AG08395 (cell line): ENCODE measurements at places on chromosomes 6 and 20.

DNA sequence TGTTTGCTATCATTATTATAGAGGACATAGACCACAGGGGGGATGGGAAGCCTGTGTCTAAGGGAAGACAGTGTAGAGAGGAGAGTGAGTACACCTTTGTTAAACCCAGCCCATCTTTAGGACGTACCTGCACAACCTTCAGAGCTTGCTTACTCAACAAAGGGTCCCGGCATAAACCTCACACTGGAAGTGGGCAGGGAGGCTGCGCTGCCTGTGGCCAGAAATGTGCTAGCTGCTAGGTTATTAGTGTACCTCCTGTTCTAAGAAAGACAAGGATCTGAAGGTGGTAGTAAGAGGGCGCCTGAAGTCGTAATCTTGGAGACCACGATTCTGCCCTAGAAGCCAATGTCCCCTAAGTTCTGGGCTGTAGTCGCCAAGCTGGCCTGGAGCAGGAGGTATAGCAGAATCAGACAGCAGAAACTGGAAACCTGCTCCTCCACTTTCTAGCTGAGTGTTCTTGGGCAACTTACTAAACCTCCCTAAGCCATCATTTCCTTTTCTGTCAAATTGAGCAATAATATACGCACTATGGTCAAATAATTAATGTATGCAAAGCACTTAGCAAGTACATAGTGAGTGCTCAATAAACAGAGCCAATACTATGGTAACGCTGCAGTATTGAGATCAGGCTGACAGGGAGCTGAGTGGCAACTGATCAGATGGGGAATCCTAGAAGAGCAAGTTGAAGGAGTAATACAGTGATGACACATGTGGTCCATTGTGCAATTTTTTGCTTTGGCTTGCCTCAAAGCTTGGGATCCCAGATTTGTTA lies 16.8 kb upstream of the AKIRIN2 start:
- peak; percentile 29 for DNase-seq

GRCh38 chr6:36729161-36729524 lies 31.5 kb downstream of the RAB44 start:
- peak; percentile 48 for DNase-seq

DNA sequence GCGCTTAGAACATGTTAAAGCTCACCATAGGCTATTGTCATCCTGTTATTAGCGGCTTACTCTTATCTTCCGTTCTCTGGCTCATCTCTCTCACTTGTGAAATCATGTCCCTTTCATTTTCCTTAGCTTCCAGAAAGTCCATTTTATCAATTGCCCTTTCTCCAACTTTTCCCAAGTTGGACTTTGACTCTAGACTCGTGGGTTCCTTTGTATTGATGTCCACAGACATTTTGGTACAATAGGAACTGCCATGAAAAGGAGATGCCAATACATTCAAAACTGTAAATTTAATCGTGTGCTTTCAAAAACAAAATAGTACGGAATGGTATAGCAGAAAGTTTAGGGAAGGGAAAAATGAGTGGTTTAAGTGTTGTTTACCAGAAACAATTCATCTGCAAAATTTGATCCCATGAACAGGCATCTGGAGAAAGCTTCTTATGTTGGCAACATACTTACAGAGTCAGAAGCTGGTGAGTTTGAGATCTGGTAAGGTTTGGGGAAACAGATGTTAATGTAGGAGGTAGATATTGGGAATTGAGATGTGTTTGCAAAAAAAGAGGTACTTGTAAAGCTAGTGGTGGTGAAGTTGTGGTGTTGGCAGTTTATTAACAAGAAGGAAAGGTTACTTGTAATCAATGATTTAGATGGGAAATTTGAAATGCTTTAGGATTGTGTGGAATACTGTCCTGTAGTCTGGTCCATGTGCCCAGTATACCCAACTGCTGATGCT lies 10.2 kb upstream of the HIVEP1 start:
- no peak for DNase-seq

- DNase-seq = peak; percentile 79
These were observed 84.9 kb downstream of the TRIM27 start for GRCh38 chr6:28838634-28839442.

DNA sequence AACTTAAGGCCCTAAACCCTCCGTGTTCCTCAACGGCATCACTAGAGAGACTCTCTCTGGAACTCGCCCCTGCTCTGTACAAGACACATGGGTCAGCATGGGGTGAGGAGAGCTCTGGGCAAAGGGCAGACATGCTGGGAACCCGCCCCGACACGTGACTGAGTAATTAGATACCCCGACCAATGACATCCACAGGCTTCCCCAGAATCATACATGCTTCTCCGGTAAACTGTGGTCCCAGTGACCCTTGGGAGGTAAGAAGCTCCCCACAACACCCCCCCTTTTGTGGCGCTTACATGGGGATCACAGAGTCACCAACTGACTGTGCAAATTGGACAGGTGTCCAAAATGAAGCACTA lies 31.7 kb upstream of the RPS6KA2 start:
- no peak for DNase-seq

DNA sequence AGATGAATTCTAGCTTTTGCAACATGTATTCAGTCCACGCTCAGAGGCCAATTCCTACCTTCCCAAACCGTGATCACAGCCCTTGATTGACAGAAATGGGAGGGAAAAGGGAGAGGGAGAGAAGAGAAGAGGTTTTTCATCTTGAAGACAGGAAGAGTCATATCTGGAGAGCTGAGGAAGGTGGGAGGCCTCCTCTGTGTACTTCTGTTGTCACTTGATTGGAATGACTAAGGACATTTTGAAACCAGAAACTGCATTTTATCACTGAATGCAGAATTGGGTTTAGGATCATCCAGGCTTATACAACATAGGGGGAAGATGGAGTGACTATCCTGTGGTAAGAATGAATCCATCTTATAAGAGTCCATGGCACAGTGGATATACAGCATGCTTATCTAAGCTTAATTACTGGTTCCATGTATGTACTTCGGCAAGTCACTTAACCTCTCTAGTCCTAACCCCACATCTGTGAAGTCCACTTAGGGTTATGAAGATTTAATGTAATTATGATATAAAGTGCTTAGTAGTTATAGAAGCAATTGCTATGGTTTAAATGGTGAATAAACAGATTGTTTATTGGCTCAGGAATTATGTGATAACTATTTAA lies 144.0 kb downstream of the BCKDHB start:
- peak; percentile 17 for DNase-seq

DNA sequence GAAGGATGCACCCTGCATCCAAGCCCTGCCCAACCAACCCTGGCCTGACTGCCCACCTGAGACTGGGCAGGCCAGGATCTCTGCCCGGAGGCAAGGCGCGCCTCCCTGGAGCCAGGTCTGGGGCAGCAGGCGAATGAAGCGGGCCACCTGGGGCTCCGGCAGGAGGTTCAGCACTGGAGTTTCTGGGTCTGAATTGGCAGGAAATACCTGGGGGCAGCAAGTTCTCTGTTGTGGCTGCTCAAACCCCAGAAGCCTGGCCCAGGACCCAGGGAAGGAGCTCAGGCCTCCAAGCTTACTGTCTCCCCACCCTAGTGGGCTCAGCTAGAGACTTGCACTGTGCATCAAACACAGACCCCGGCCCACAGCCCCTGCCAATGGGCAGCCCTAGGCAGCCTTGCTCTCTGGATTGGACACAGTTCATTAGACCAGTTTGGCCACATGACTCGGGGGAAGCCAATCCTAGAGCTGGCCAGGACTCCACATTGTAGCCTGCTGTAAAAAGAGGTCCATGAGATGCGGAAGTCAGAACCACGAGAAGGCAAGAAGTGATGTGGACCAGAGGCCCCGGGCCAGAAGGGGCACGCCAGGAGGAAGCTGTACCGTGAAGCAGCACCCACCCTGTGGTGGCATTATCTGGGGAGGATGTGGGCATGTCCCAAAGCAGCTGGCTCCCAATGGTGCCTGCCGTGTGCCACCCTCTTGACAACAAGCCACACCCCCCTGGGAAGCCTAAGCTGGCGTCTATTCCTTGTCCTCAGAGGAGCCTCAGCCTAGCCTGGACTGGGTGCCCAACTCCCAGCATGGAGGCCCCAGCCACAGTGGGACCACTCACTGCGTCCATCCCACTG lies 3.1 kb downstream of the CPXM1 start:
- DNase-seq = no peak

DNA sequence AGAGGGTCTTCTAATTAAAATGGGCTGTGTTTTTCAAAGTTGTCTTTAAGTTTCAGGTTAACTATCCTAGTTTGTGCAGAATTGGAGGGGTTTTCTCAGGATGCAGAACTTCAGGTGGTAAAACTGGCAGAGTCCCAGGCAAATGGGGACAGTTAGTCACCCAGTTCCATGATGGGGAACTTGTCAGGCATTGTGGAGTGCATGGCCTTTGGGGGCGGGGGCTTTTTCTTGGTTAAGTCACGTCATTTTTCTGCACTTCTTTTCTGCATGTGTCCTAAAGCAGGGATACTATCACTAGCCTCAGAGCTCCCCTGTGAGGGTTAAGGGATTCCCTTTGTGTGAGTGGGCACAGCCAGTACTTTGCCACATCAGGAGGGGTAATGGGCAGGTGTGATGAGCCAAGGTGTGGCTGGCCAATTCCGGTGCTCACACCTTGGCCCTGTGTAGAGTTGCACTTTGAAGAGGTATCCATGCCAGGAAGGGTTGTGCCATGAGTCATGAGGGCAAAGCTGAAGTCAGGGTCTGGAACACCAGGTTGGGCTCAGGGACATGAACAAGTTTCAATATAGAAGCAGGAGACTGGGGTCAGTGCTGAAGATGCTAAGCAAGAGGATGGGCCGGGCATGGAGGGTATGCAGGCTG lies 126.0 kb upstream of the RREB1 start:
- DNase-seq = no peak

GRCh38 chr20:1381753-1382591 lies 10.9 kb downstream of the FKBP1A start:
- DNase-seq = no peak

DNA sequence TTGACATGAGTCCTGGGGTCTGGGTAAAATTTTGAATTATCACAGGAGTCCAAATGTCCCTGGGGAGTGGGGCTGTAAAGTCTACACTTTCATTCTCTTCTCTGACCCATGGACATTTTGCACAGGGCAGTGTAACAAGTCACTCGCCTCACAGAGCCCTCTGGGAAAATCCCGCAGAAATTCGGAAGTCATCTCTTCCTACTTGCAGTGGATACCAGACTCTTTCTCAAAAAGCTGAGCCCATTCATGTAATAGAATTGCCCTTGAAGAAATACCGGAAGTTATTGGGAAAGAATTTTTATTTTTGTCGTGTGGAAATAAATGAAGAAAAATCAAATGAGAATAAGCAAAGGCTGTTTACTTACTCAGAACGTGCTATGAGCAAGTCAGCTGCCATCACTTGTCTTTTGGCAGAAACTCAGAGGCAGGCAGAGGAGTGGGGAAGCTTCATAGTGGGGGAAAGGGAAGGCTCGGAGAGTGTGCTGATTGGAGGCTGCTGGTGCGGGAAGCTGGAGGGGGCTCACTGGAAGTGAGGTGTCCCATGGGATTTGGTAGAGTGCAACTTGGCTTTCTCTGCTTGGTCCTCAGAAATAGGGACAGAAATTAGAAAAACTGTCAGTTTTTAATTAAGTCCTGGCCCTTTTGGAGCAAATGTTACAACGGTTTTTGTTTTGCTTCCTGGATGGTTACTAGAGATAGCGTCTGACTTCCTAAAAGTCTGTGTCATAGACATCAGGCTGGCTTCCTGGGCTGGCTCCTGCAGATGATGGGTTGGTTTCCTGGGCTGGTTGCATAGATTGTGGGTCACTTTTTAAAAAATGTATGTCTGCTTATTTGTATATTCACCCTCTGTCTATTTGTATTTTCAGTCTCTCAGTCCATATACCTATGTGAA lies 79.8 kb upstream of the EEF1E1 start:
- DNase-seq = peak; percentile 29

DNA sequence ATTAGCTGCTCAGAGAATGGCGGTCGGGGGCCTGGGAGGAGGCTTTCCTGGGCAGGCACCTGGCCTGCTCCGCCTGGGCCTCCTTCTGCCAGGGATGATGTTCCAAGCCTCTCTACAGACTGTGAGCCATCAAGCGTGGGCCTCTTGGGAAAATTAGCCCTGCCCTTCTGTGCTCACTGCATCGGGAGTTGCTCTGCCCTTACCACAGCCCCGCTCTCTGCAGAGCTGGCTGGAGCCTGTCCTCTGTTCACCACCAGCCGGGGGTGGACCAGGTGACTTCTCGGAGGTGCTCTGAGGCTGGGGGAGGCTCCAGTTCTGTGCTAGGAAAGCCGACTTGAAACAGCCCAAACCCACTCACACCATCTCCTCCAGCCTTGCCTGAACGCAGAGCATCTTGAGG lies 24.2 kb downstream of the MDGA1 start:
- no peak for DNase-seq

DNA sequence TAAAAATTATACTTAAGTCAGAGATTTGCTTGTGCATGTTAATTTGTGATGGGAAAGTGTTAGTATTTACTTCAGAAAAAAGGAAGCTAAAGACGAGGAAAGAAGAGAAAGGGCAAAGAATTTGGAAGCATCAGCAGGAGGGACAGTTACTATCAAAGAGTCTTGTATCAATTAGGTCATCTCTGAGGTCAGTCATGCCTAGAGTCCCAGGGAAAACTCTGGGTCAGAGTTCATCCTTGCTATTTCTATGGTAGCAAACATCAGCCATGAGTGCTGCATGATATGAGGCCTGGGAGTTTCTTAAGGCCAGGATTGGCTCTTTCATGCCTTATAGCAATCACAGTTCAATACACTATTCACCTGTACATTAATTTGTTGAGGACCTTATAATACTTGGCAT lies 292.9 kb downstream of the FARS2 start:
- no peak for DNase-seq

GRCh38 chr6:34096814-34097213 lies 49.1 kb downstream of the GRM4 start:
- no peak for DNase-seq

- DNase-seq = no peak
These were observed 3.9 kb downstream of the ROMO1 start for GRCh38 chr20:35702824-35703695.

DNA sequence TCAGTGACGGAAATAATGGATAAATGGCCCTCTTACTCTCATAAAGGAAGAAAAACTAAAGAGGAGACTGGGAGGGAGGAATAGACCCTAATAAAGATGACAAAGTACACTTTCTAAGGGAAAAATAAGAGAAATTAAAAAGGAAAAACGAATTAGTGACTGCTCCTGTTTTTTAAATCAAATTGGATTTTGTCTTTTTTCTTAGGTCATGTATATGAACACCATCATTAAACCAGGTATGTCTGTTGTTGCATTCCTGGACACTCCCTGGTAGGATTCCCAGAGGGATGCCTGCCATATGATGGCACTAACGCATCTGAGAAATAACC lies 59.4 kb upstream of the BTN3A2 start:
- no peak for DNase-seq
